ENCODE measurements at places on chromosomes 6 and 20.
A peak's percentile ranks its signal among the peaks of the same experiment; 100 is the strongest.

DNA sequence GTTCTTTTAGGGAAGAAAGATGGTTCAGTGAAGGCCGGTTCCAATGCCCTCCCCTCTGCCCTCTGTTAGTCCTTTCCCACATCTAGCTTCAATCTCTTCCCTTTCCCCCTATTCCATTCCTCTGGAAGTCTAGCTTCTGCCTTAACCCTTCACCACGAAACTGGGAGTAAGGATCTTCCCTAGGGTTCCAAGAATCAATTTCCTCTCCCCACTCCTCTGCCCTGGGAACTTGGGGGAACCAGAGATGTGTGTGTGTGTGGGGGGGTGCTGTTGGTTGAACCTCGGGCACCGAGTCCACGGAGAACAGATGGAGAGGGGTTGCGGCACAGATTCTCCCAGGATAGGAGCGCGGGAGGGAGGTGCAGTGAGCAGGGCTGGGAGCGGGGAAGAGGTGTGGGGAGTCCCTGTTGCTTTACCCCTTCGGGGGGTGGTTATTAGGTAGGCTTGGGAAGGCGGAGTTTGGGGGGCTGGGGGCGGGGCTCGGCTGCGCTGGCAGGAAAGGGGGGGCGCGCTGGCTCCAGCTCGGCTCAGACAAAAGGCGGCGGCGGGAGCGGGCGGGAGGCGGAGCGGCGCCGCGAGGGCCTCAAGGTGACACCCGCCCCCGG lies at the start of gene TMEM151B:
Gene TMEM151B, plus strand, starts transcription at position 530 of the 605 bp plus-strand sequence. CDS start 293 bp downstream, outside the sequence.
- DNase-seq, result no peak

DNA sequence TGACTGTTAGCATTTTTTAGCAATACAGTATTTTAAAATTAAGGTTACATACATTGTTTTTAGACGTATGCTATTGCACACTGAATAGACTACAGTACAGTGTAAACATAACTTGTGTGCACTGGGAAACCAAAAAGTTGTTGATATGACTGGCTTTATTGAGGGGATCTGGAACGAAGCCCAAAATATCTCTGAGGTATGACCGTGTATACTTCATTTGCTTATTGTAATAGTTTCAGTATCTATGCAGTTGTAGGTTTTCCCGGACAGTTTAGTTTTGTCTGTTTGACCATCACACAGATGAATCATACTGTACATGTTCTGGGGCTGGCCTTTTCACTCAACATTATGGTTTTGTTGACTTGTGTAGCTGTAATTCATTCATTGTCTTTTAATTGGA lies 6.9 kb upstream of the ZBTB12 start:
- DNase-seq, result no peak

DNA sequence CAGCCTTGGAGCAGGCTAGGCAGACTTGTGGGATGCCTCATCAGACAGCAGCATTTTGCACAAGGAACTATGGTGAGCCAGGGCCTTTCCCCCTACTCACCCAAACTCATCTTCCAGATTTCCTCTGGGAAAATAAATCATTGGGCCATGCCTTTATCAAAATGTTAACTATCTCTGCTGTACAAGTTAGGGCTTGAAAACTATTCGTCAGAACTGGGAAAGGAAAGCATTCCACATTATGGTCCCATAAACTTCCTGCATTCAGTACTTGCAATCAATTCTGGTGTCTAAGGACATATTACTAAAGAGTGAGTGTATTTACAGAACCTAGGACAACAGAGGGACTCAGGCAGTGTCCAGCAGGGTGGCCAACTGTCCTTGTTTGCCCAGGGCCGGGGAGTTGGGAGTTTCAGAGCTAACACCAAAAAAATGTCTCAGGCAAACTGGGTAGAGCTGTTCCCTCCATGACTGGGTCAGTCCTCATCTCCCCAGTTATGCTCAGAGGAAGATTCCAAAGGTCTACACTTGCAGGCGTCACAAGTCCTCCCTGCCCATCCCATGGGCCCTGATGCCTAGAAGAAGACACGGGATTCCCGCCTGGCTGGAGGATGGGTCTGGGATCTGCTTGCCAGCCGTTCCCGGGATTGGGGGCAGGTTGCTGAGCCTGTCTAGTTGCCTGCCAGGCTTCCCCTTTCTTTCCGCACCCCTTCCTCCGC lies 72.2 kb downstream of the SLC22A3 start:
- DNase-seq, result no peak

- DNase-seq, result no peak
These were observed 593.4 kb downstream of the UTRN start for GRCh38 chr6:144878577-144878976.

DNA sequence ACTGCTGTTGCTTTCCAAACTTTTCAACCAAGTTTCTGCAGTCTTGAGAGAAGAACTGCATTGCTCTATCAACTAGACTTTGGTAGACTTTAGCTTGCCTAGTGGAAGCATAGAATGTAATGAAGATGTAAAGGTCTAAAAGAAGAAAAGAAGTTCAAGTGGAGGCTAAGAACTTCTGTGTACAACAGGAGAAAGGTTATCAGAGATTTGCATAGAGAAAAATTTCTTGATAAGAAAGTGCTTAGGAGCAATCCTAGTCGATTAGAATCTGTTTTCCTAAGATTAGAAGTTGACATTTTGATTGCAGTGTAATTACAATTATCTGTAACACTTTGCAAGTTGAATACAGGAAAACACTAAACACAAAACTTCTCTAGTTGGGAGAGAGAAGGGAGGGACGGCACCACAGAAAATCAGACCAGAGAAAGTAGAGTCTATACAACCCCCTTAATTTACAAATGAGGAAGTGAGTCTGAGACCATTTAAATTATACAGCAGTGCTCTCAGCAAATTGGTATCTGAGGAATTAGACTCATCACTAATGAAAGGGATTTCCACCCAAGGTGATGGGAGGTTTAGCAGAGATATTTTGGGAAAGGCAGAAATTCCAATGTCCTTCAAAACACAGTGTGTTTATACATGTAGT lies 194.3 kb upstream of the MARCKS start:
- DNase-seq, result no peak

GRCh38 chr20:59342023-59342957 lies 41.9 kb downstream of the EDN3 start:
- no peak for DNase-seq

- no peak for DNase-seq
These were observed 78.0 kb upstream of the TMEM181 start for GRCh38 chr6:158481690-158482473.

- peak; percentile 44 for DNase-seq
These were observed at the start of gene ENPP5 for GRCh38 chr6:46170357-46171289. Gene ENPP5, minus strand, starts transcription at chr6:46170980. Its CDS starts 2,718 bp downstream, at chr6:46168262.

DNA sequence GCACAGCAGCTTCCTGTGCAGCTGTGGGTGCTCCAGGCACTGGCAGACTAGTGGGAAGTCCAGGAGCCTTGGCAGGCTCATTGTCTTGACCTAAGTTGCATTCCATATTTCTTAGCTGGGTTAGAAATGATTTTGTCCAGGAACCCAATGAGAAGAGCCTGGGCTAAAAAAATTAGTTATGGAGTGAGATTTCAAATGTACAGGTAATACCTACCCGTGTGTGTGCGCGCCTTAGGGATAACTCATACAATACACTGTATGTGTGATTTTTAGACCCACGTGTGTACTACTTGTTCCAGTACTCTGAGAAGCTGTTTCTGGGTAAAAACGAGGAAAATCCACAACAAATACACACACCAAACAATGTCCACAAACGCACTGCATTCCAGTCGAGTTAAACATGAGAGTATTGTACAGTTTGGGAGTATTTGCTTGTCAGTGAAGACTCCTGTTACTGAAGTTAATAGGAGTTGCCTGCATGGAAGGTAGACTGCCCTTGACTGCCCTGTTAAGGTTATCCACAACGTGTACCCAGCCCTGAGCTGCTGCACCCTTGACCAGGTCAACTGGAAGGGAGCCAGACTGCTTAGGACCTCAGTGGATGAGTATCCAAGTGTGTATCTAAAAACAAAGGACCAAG lies 1.4 kb downstream of the PAQR8 start:
- no peak for DNase-seq

DNA sequence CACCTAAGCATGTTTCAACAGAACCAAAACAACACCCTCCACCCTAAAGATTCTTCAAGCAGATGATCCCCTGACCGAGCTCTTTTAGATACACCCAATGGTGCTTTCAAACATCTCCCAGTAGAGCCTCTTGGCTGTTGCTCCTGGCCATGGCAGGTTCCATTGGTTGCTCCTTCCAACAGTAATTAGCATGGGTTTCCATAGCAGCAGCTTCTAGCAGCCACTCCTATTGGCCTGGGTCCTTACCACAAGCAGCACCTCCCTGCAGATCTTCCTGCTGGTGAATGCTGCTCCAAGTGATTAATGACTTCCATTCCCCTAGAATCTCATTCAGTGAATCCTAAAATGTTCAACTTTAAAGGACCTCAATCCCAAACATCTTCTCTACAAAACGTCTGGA lies 13.9 kb downstream of the CCN2 start:
- no peak for DNase-seq

GRCh38 chr6:36386495-36387439 lies 702 bp downstream of the ETV7 start:
- DNase-seq, result peak; percentile 67

- DNase-seq, result no peak
These were observed 2.7 kb upstream of the PLCB4 start for GRCh38 chr20:9066191-9066590.

DNA sequence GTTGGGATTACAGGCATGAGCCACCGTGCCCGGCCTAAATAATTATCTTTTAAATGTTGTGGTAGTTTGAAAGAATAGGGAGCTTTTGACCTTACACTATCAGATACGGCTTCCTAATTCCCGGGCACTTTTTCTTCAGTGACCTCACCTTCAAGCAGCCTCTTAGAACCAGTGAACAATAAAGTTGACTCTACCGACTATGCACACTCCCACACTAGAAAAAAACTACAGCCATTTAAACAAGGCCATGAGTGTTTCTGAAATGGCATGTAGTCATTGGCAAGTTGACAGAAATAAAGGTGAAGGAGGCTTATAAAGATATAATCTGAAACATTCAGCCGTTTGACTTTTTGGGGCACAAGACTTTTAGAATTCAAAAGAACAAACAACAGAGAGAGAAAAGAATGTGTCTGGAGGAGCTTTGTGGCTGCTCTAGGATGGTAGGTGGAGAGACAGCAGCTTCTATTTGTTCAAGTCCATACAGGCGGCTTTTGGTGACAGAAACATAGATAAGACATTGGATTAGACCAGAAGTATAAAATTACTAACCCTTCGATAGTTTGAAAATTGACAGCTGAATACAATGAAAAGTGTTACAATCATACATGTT lies 75.2 kb downstream of the GJA1 start:
- no peak for DNase-seq

DNA sequence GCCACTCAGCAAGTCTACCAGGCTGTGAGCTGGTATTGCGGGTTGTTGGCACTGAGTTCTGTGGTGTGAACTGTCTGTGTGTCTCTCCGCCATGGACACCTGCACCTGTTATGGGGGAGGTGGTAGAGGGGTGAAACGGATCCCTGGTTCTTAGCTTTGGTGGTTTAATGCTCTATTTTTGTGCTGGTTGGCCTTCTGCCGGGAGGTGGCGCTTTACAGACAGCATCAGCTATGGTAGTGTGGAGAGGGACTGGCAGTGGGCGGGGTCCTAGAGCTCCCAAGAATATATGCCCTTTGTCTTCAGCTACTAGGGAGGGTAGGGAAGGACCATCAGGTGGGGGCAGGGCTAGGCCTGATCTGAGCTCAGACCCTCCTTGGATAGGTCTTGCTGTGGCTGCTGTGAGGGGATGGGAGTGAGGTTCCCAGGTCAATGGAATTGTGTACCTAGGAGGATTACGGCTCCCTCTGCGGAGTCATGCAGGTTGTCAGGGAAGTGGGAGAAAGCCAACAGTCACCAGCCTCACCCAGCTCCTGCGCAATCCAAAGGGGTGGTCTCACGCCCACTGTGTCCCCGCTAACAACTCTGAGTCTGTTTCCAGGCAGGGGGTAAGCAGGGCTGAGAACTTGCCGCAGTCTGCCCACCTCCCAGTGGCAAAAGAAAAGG lies 154.3 kb downstream of the CCDC170 start:
- no peak for DNase-seq

- DNase-seq, result no peak
These were observed 11.3 kb downstream of the NT5E start for GRCh38 chr6:85460921-85461797.

DNA sequence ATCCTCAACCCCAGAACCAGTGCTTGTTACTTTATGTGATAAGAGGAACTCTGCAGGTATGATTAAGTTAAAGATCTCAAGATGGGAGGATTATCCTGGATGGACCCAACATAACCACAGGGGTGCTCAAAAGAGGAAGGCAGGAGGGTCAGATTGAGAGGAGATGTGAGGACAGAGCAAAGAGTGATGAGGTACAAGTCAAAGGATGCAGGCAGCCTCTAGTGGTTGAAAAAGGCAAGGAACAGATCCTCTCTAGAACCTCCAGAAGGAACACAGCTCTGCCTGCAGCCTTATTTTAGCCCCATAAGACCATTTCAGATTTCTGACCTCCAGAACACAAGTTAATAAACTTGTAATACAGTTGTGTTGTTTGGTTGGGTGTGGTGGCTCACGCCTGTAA lies 41.2 kb downstream of the PDSS2 start:
- DNase-seq, result no peak

DNA sequence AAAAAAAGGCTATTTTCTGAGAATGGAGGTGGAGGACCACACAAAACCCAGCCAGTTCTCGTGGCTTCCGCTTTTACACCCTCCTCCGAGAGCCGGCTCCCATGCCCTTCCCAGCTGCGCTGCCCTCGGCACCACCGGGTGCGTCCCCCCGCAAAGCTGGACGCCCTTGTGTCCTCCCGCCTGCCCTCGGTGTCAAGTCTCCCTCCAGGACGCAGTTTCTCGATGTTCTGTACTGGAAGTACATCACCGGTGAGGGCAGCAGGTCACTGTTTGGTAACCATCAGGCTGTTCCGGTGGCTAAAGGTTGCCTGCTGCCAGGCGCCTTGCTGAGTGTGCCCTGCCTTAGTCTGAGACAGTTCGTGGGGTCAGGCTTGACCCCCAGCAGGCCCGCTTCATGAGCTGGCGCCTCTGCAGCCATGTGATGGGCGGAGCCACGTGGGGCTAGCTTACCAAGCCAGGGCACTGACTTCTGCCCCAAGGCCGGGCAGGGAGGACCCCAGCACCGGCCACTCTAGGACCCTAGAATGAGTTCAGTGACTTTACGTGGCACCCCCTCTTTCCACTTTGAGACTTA lies 34.6 kb downstream of the RREB1 start:
- no peak for DNase-seq

- DNase-seq, result no peak
These were observed 33.3 kb upstream of the NRN1 start for GRCh38 chr6:6039946-6040509.

DNA sequence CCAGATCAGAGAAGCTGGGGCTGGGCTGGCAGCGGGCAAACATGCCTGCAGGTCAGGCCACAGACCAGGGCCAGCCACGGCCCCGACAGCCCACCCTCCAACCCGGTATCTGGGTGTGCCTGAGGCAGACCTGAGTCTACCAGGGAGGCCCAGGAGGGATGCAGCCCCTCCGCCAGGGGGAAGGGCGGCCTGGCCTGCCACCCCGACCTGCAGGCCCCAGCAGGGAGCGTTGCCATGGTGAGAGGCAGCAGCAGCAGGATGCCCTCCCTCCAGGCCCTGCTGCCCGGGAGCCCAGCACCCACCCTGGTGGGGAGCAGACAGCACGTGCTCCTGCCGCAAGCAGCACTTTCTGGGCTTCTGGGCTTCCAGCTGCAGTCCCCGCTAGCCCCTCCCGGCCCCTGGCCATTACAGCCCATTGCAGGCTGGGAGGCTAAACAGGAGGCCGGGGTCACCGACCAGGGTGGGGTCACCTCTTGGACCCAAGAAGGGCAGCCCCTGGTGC lies 3.8 kb upstream of the EEF1A2 start:
- DNase-seq, result no peak
